ENCODE measurements at places on chromosomes 5 and 9. TPM values are rescaled to one million over a fixed set of nuclear protein-coding genes. Genes with fewer than 3 reads are reported as not detected.

- no peak for DNase-seq
These were observed 4.9 kb downstream of the SUSD1 start for GRCh38 chr9:112170235-112170634.

DNA sequence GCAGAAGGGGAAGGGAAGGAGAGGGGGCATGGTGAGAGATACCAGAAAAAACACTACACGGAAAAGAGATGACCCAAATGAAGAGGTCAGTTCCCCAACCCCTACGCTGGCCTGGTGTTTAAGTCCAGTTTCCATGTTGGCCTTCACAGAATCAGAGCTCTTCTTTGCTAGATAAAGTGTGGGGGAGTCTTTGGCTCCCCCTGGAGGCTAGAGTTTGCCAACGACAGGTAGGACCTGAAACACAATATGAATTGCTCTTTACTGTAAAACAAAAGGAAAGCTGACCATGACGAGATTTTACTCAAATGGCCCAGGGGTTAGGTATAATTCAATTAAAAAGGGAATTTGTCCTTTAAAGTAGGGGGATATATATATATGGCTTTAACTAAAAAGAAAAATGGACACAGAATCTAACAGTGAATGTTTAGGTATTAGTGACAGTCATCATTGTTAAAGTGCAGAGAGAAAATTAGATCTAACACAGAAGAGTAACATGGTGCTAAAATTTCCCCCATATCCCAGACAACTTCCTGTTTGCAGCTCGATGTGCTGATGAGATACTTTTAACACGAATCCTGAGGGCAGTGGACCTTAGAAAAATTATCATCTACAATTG, 92.0 kb downstream of the SV2C start:
- peak; percentile 3 for DNase-seq

- no peak for DNase-seq
These were observed 51.5 kb downstream of the MYO10 start for GRCh38 chr5:16884595-16884994.

DNA sequence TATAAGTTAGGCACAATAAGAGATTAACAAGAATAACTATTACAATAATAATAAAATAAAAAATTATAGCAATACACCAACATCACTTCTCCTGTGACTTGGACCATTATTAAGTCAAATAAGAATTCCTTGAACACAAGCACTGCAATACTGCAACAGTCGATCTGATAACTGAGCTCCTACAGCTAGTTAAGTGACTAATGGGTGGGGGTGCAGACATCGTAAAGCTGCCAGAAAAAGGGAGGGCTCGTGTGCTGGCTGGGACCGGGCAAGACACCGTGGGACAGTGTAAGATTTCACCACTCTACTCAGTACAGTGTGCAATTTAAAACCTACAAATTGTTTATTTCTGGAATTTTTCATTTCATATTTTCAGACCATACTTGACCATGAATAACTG, 78.8 kb downstream of the SNX24 start:
- DNase-seq = no peak

DNA sequence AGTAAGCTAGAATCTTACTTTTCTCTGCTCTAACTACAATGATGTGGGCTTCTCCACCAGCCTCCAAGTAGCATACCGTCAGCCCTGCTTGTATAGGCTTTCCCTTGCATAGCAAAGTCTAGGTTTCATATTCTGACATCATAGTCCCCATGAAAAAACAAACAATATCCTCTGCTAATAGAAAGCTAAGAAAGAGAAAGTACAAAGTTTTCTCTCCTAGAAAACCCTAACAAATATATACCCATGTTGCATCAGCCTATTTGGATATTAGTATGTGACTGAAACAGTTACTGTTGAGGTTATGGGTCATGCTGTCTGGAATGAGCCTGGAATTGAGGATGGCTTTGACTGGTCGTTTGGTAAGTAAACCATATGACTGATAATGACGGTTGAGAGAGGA, 1696.0 kb downstream of the MAT2B start:
- no peak for DNase-seq

GRCh38 chr9:78026947-78027346, 4.7 kb downstream of the GNAQ start:
- DNase-seq = no peak

DNA sequence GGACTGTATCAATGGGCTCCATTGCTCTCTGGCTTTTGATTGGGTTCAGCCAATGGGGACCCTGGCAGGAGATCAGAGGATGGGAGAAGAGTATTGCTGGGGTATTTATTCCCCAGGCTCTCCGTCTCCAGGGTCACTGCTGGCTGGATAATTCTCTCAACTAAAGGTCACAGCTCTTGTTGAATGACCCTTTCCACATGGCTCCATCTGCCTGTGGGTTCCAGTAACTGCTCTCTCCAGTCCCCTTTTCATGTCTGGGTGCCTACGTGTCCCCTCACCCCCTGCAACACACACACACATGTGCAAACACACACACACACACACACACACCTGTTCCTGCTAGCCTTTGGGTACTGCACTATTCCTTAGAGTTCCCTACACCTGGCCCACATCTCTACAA, 53.9 kb upstream of the RIC1 start:
- DNase-seq = no peak

- DNase-seq = peak; percentile 3
These were observed 3.8 kb downstream of the SELENOP start for GRCh38 chr5:42807722-42808447.

GRCh38 chr5:1729641-1730486, 69.8 kb downstream of the MRPL36 start:
- DNase-seq = no peak

GRCh38 chr5:136629125-136629792, 263.9 kb upstream of the TRPC7 start:
- peak; percentile 86 for DNase-seq

DNA sequence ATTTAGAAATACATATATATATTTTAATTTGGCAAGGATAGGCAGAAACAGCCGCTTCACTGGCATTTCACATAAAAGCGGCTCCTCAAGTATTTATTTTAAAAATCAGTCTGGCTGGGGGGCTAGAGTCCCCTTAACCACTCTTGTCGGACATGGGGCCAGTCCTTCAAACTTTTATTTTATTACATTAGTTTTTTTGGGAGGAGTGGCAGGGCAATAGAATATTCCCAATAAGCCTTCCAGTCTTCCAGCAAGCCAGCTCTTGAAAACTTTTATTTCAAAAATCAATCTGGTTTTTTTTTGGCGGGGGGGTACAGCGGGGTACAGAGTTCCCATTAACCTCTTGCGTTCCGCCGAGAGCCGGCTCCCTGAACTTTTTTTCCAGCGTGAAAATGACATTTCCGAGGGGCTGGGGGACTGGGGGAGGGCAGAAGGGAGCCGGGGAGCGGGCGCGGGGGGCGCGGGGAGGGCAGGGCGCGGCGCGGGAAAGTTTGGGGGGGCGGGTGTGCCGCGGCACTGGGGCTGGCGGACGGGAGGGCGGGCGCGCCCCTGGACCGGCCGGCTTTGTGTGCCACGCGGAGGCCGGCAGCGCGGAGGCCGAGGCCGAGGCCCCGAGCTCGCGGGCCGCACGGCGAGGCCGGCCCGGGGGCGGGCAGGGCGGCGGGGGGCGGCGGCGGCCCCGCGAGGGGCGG, 504 bp upstream of the ZNF618 start:
- no peak for DNase-seq

DNA sequence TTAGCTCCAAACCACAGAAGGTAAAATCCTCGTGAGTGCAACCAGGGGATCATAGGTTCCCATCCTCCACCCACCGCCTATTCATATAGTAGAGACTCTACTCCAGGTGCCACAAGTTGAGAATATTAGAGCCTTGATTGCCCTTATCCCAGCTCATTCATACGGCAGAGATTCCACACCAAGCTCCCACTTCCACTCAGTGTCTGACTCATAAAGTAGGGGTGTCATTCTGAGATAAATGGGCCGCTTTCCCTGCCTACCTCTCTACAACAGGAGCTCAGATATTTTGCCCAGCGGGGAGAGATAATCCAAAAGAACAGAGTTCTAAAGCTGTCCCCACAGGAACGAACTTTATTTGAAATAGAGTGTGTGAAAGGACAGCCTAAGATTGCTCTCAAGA, 9.4 kb downstream of the SLC22A4 start:
- no peak for DNase-seq

- no peak for DNase-seq
These were observed 372.2 kb downstream of the NFIB start for GRCh38 chr9:13941714-13942113.

DNA sequence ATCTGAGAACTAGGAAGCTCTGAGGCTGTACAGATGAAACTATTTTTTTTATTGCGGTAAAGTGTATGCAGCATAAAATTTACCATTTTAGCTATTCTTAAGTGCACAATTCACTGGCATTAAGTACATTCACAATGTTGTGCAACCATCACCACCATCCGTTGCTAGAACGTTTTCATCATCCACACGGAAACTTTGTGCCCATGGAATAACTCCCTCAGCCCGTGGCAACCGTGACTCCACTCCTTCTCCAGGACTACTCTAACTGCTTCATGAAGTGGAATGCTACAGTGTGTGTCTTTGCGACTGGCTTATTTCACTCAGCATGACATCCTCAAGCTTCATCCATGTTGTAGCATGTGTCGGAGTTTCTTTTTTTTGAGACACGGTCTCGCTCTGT, 57.1 kb downstream of the COL23A1 start:
- no peak for DNase-seq

DNA sequence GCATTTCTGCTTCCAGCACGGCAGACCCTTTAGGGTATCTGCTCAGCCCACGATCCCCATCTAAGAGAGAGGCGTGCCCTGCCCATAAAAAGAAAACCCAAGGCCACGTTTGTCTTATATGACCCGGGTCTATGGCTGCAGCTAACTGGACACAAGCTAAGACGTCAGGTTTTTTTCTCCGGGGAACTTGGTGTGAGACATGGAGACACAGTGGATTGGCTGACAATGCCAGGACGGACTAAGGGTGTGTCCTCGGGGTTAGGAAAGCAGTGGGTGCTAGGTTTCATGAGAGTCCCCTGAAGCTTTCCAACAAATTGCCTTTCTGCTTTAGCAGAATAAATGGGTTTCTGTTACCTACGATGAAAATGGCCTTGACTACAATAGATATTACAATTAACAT, 7.1 kb upstream of the FBP2 start:
- no peak for DNase-seq

- no peak for DNase-seq
These were observed 251.6 kb downstream of the ADGRV1 start for GRCh38 chr5:90810211-90810610.

DNA sequence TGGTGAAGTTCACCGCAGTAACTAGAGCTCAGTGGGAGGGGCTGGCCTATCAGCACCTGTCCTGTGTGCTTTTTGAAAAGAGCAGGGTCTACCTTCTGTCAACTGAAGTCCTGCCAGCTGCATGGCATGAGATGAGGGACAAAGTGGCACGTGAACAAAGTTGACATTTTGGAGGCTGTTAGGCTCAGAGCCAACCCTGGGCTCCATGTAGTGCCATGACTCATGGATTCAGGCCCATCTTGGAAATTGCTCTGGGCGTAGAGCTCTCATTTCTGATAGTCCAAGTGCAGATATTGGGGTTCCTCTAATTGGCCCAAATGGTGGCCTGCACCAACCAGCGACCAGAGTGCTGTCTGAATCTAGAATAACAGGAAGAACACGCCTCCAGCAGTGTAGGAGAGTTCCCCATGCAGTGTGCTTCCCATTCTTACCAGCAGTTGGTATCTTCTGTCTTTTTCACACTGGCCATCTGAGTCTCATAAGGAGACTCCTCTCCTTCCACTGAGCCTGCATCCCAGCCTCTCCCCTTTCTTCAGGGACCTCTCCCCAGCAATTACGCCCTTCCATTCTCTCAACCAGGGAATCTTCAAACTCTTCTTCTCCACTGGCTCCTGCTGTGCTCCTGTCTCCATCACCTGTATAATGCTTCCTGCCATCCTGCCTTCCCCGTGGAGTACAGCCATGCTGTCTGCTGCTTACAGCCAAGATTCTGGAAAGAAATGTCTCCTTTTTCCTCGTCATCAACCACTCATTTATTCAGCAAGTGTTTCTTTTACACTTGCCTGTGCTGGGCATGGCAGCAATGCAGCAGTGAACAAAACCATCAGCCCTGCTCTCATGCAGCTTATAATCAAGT, 30.4 kb downstream of the IRF1 start:
- peak; percentile 35 for DNase-seq

DNA sequence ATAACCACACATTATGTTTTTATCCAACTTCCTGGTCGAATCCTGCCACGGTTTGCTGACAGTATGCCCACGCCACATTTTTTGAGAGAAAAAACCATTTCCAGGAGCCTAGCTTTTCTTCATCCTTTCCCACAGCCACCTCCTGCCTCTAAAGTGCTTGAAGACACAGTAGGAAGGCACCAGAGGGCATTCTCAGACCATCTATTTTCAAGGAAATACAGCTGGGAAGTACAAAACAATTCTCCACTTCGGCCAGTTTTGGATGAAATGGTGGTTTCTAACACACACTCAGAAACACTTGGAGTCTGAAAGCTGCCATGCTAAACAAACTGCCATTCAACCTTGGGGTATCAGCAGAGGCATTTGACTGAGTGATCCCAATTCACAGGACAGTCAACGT, 86.3 kb upstream of the RPS23 start:
- no peak for DNase-seq

DNA sequence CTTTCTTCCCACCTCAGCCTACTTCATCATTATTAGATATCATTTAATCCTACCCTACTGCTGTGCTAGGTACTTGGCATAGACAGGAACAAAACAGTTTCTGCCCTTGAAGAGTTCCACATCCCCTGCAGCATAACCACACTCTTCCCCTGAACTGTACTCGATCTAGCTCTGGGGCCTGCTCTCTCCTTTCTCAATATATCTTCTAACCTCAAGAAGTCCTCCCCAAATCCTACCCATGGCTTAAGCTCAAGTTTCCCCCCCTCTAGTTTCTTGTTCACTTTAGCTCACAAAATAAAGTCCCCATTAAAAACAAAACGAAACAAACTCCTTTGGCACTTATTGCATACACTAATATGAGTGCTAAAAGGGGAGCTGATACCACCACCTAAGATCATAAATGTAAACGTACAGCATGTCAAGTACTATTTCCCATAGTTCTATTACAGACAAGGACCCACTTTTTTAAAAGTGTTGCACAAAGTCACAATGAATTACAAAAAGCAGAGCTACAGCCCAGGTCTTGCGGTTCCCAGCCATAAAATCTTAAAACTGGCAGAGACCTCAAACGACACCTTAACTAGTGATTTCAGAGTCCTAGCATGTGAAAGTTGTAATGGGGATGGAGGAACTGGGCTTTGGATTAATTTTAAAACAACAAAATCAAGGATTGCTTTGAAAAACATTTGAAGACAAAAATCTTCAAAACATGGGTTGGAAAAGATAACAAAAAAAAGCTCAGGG, 80.7 kb downstream of the PTPDC1 start:
- no peak for DNase-seq

Gene NTRK2
- total RNA-seq = 159 TPM

Gene ENTREP1
- total RNA-seq = 11.0 TPM

Gene FBN2
- 20.1 TPM for total RNA-seq

All from cerebellum (tissue), 4 donors.